Aorta (tissue), 5 donors: ENCODE measurements at places on chromosomes 2 and 18. TPM values are rescaled to one million over a fixed set of nuclear protein-coding genes. Genes with fewer than 3 reads are reported as not detected.

DNA sequence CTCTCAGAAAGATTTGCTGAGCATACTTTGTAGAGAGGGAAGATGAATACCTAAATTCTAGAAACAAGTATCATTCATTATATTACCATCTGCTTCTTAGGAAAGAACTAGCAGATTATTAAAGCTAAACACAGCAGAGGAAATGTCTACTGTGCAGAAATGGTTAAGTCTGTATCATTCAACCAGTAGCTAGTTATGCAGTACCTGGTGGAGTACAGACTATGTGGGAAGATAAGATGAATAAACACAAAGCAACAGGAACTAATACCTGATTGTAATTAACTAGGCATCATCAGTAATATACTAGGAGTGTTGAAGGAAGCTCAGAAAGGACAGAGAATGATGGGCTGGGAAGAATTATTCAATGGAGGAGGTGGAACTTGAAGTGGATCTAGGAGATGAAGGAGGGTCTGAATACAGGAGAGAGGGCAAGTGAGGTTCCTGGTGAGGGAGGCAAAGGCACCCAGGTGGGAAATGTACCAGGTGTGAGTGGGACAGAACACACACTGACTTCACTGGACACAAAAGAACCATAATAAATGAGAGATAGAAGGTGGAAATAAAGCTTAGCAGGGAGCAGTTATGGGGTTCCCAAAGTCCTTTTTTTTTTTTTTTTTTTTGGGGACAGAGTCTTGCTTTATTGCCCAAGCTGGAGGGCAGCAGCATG lies 9.5 kb downstream of the WDFY1 start:
- DNase-seq: no peak

LAMA1 gene
- polyA plus RNA-seq: not detected

SKOR2 gene
- not detected for polyA plus RNA-seq

KLF7 gene
- polyA plus RNA-seq: 6.3 TPM

SPHKAP gene
- not detected for polyA plus RNA-seq

DNA sequence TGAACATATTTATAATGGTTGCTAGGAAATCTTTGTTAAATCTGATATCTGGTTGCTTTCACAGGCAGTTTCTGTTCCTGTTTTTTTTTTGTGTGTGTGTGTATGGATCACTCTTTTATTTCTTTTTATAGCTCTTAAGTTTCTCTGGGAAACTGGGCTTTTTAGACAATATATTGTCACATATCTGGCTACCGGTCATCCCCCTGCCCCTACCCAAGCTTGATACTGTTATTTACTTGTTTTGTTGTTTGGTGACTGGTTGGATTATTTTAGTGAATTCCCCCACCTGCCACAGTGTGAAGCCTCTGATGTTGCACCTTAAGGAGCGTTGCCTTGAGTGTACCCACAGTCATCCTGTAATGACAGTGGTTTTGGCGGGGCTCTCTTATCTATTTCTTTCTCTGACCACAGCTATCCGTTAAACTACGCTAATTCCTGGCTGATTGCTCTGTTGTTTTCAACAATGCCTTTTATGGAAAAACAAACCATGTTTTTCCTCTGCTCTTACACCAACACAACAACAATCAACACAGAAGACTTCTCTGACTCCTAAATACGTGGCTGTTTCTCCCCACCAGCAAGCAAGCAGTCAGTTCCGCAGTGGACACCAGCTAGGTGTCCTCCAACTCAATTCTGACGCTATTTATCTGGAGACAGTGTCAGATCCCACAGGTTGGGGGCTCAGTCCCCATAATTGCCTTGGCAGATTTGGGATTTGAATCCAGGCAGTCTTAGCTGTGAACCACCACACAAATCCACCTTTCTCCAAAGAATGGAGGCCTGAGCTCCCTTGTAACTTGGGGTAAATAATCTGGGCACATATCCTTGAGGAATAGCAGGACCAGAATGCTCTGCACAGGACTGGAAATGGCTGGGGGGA lies 10.9 kb downstream of the GNLY start:
- DNase-seq: no peak

HTRA2 gene
- 27.4 TPM for polyA plus RNA-seq

DNA sequence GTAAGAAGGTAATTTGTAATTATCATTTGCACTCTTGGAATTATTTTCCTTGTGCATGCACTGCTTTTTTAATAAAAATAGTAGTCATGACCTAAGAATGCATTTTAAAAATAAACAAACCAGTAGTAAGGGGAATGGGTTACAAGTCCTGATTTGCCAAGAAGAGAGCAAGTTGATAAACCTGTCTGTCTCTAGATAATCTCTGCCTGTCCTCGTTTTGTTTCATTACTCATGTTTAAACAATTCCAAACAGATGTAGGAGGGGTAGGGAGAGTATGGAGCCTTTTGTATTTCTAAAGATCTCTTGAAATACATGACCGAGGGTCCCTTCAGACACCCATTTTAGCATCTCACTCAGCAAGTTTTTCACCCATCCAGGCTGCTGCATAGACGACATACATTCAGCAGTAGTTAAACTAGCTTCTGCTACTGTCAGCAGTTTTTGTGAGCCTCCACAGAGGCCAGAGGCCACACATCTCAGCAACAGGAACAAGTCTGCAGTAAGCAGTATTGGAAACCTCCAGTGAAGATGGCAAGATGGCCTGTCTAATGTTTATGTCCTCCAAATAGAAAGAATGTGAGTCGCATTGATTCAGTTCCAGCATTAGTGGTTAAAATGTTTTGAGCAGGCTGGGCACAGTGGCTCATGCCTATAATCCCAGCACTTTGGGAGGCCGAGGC lies 2.3 kb upstream of the EXOC6B start:
- no peak for DNase-seq

DNA sequence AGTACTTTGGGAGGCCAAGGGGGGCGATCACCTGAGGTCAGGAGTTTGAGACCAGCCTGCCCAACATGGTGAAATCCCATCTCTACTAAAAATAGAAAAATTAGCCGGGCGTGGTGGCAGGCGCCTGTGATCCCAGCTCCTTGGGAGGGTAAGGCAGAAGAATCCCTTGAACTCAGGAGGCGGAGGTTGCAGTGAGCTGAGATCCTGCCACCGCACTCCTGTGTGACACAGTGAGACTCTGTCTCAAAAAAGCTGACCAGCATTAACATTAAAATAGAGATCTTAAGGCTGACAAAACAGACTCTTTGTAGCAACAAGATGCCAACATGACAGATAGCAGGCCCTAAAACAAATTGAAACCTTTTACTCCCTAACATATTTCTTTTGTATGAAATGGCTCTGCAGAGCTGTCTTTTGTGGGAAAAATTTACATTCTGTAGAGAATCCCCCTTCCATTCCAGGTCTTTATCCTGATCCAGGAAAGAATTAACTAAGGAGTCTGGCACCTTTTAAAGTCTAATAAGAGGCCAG lies 213.9 kb downstream of the RAB3GAP1 start:
- DNase-seq: no peak

GRCh38 chr2:37895140-37895539 lies 29.9 kb upstream of the RMDN2 start:
- no peak for DNase-seq
